CD14-positive monocyte (primary cell): ENCODE measurements at places on chromosomes 7 and 10. TPM values are rescaled to one million over a fixed set of nuclear protein-coding genes. Genes with fewer than 3 reads are reported as not detected.
A peak's percentile ranks its signal among the peaks of the same experiment; 100 is the strongest.

- DNase-seq = peak; percentile 80
Observed at GRCh38 chr7:140209866-140210609, 33.3 kb upstream of the KDM7A start.

DNA sequence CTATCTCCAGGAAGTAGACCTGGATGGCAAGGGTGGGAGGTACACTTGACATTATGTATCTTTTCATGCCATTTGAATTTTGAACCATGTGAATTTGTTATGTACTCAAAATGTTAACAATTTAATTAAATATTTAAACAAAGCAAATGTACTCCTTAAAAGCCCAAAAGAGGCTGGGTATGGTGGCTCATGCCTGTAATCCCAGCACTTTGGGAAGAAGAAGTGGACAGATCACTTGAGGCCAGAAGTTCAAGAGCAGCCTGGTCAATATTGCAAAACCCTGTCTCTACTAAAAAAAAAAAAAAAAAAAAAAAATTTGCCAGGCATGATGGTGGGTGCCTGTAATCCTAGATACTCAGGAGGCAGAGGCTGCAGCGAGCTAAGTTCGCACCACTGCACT is 136.9 kb upstream of the ASAH2 start:
- no peak for DNase-seq

DNA sequence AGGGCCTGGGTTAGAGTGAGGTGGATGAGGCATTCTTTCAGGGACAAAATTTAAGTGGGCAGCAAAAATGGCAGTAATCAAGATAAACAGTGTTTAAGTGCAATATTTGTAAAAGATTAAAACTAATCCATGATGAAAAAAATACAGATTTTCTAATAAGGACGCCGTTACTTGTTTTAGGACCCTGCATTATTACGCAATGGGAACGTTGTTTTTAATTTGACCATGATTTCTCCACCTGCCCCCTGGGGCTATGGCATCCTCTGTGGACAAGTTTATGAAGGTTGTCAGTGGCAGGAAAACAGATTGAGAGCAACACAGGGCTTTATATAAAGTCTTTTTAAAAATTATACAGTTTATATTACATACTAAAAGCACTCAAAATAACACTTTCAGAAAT is 380.6 kb upstream of the PHF14 start:
- DNase-seq = no peak

GRCh38 chr7:97771576-97771975 is 39.7 kb downstream of the TAC1 start:
- no peak for DNase-seq

DNA sequence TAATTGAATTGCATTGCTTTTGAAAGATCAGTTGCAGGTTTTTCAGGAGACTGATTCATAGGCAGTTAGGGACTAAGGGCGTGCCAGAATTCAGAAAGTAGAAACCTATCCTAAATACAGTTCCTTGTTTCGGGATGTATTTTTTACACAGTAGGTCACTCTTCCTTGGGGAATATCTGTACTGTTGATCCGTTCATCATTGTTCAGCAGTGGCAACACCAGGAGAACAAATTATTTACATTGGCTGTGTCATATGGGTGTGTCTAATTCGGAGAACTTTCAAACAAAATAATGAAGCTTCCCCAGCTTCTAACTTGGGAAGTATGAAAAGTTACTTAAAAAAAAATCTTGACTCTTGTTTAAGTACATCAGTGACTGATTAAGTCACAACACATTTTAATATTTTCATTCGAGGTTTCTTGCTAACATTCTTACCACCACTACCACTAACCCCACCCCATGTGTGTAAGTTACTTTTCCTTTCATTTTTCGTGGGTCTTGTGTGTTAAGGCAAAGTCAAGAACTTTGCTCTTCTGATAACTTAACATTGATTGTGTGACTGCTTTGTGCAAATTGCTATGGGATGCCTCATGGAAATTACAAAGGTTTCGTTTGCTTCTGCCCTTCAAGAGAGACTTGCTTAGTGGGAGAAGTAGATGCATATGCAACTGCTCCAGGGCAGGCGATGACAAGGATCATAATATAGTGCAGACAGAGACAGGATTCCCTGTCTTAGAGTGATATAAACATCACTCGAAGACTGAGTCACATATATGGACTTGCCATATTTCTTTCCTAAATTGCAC is 43.8 kb upstream of the RPA3 start:
- DNase-seq = peak; percentile 3

The VPS26A gene
- 2.7 and 10.1 TPM in 2 replicates for polyA plus RNA-seq

The SPDYE16 gene
- polyA plus RNA-seq = not detected

- no peak for DNase-seq
Observed at GRCh38 chr10:25405871-25406270, 231.1 kb downstream of the GPR158 start.

The MMRN2 gene
- 0.07 TPM for polyA plus RNA-seq

GRCh38 chr10:7483848-7484247 is 73.0 kb upstream of the SFMBT2 start:
- DNase-seq = no peak

- DNase-seq = peak; percentile 48
Observed at GRCh38 chr7:41861642-41862041, 158.8 kb upstream of the INHBA start.

DNA sequence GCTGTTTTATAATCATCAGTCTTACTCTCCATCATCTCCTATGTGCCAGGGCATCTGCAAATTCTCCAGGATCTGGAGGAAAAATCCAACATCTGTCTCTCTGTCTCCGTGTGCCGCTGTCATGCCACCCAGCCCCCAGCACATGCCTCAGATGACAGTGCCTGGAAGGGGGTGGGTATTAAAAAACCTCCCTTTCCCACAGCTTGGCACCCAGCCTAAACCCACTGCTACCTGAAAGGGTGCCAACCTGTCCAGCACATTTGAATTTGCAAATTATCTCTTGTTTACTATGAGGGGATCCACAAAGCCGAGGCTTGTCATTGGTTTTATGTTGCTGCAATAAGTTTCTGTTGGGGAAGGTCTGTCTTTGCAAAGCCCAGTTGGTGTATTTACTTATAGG is 73.1 kb downstream of the EMX2 start:
- no peak for DNase-seq

GRCh38 chr10:79226391-79227245 is 120.7 kb upstream of the PPIF start:
- no peak for DNase-seq

The ST8SIA6 gene
- polyA plus RNA-seq = 0.11 TPM

DNA sequence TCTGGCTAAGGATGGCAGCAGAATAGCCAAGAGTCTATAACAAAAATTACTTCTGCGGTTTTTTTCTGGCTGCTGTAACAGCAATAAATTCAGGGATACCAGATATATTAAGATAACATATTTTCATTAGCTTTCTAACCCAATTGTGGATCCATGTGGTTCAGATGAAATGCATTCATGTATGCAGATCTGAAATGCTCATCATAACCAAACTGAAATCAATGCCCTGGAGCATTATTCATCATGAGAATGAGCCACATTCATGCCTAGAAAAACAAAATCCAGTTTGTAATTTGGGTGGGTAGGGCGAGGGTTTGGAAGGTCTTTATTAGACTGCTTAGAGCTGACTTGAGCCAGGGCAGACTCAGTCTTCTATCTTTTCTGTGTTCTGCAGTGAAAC is 69.8 kb upstream of the SEMA3A start:
- DNase-seq = no peak

The SMNDC1 gene
- 7.1 and 16.4 TPM in 2 replicates for polyA plus RNA-seq

The AGR2 gene
- not detected for polyA plus RNA-seq

The PLPP4 gene
- polyA plus RNA-seq = not detected in 2 replicates

DNA sequence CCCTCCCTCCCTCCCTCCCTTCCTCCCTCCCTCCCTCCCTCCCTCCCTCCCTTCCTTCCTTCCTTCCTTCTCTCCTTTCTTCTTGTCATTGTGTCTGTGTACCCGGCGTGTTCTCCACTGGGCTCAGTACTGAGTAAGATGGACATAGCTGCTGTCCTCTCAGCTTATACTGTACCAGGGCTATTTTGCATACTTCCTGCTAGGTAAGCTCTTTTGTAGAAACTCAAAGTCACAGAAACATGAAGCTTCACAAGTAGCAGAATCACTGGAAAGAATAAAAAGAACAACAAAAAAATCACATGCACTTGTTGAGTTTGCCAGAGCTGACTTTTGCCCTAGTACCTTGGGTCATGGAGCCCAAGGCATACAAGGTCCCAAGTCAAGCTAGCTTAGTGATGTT is 125.7 kb downstream of the PLPP4 start:
- DNase-seq = no peak
